Fibroblast of skin of abdomen (primary cell): ENCODE measurements at places on chromosomes 3 and 15.

- DNase-seq = no peak
These were observed 36.4 kb downstream of the RYK start for GRCh38 chr3:134214239-134214638.

GRCh38 chr3:77825001-77825827 is 785.3 kb downstream of the ROBO2 start:
- DNase-seq = peak; percentile 82

- no peak for DNase-seq
These were observed 280.3 kb downstream of the XXYLT1 start for GRCh38 chr3:194990454-194991337.

- no peak for DNase-seq
These were observed 61.7 kb downstream of the FNDC3B start for GRCh38 chr3:172101107-172101506.

DNA sequence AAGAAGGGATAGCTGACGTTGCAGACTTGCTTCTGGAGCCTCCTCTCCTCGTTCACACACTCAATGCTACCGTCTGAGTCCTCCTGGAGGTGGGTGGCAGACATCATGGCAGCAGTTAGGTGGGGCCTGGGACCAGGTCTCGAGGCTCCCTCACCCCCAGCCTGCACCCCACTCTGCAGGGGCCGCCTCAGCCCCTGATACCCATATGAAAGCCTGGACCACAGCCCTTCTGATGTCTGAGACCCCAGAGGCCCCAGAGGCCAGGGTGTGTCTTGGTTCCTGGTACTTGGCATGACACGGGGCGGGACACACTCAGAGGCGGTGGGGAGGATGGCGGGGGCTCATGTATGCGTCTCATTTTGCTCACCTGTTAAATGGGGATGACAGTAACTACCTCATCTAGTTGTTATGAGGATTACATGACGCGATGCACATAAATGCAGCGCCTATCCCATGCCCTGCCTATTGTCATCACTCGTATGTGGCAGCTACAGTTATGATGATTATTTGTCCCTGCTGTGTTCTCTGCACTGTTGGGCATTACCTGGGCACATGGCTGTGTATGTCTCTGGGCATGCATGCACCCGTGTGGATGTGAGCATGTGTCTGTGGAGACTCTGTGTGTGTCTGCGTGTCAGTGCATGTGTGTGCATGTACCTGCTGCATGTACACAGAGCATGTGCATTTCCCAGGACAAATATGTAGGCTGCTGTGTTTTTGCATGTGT is 39.9 kb downstream of the FEM1B start:
- no peak for DNase-seq

DNA sequence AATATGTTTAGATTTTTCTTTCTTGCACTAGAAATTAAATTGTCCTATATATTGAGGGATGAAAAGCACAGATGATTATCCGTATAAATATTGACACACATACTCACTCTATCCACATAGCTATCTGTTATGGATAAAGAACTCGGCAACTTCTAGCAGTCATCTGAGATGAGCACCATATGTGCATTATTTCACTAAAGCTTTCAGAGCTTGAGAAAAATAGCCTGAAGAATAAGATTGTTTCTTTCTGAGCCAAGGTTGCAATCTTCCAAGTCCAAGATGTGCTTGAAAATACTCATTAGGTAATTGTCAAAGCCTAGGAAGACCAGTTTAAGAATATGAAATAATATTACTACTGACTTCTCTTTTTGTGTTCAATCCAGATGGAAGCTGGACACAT is 40.5 kb downstream of the COL8A1 start:
- no peak for DNase-seq
